ENCODE measurements at places on chromosomes 3 and 15.

DNA sequence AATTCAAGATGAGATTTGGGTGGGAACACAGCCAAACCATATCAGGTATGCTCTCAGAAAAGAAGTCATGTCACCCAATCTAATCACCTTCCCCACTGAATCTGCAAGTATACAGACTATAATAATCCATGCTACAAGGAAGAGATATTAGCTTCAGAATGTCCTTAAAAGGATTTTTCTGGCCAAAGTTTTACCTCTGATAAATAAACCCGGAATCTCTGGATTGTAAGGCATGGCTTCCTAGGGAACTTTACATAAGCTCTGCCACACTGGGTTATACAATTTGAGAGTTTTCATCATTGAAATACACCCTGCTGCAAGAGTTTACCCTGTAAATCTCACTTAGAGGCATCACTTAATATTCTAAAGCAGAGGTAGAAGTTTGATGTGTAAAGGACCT lies 330.5 kb upstream of the KCNMB2 start:
- no peak for DNase-seq

DNA sequence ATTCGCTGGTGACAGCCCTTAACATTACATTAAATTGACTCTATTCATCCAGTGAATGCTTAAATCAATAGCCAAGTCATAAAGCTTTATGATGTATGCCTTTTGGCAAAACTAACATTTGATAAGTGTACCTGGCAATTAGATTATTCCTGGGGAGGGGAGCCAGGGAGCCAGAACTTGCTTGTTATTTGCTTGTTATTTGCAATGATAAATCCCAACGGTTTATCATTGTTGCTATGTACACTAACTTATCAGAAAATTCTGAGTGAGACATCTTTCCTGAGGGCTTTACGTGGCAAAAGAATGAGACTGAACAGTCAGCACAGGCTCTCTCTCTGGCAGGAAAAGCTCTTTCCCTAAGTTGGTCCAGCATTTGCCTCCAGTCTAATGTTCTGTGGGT lies 35.8 kb upstream of the FBN1 start:
- no peak for DNase-seq

GRCh38 chr3:77887611-77888010 lies 847.7 kb downstream of the ROBO2 start:
- no peak for DNase-seq

DNA sequence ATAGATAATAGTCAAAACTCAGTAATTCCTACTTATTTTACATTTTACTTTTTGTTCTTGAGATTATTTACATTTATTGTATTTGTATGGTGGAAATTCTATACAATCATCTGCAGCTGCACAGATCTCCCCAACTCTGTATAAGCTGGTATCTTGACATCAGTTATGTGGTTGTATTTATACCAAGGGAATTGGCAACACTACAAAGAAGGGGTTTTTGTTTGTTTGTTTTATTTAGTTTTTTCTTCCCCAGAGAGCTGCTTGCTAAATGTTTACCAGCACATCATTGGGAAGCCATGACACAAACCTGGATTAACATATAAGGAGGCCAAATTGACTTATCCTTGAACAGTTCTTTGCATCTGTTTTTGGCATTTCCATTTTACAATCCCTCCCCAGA lies 389.2 kb upstream of the KCNMB2 start:
- no peak for DNase-seq

GRCh38 chr3:66565301-66565700 lies 64.5 kb upstream of the LRIG1 start:
- DNase-seq, result no peak

DNA sequence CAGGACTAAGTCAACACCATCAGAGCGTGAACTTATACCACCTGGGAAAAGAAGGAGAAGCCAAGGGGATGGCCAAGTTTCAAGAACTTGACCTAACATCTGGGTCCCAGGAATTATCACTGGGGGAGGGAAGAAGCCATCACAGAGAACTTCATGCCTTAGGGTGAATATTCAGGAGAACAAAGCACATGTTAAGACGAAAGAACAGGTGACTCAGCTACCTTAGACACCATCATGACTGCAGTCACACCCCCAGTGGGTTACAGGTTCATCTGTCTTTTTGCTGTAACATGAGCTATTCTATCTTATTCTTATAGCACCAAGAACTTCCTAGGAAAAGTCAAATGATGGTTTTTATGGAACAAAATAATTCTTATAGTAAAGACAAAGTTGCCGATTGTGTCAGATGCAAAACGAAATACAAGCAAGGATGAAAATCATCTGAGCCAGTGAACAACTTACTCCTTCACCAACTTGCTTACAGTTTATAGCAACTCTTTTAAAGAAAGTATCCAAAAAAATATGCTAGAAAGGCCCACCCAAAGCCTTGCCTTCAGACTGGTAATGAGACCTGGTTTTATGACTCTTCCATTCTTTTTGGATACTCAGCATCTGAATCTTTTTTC lies 72.0 kb downstream of the TPRA1 start:
- no peak for DNase-seq

GRCh38 chr3:77693147-77693546 lies 653.2 kb downstream of the ROBO2 start:
- no peak for DNase-seq

DNA sequence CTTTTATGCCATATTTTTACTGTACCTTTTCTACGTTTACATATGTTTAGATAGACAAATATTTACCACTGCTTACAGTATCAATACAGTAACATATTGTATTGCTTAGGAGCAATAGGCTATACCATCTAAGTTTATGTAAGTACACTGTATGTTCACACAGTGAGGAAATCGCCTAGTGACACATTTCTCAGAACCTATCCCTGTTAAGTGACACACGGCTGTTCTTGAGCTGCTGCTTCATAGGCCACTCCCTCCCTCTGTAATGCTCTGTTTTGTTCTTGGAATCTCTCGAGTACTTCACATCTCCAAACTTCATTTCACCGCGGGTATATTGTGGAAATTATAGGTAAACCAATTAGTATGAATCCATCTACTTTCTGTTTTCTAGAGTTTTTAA lies 13.4 kb upstream of the SELENOT start:
- no peak for DNase-seq

DNA sequence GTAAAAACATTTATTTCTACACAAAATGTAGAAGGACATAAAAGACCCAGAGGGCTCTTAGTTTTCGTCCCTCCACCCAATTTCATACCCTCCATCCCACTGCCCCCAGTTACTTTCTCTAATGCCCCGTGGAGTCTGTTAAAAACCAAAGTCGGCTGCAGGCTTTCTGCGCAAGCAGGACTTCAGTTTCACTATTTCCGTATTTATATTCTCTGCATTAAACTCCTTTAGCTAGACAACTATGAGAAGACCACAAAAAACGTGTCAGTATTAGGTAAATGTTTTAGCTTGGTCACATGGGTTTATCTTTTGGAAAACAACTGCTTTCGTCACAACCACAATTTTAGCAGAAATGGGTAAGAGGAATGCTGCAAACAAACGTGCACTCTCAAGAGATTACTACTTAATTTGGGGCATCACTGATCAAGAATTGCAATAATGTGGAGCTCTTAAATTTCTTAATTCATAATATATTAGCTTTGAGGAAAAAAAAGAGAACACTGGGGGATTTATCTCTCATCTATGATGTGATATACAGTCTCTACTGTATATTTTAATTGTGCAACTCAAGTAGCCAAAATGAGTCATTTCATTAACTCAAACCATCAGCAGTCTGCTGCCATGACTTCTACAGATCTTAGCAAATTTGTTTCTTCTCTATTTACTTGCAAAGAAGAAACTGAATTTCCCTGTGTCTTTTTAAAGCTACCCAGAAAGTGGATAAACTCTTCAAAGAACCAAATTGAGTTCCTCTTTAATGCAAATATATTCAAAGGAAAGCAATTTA lies 740 bp upstream of the NSMCE3 start:
- DNase-seq, result no peak

DNA sequence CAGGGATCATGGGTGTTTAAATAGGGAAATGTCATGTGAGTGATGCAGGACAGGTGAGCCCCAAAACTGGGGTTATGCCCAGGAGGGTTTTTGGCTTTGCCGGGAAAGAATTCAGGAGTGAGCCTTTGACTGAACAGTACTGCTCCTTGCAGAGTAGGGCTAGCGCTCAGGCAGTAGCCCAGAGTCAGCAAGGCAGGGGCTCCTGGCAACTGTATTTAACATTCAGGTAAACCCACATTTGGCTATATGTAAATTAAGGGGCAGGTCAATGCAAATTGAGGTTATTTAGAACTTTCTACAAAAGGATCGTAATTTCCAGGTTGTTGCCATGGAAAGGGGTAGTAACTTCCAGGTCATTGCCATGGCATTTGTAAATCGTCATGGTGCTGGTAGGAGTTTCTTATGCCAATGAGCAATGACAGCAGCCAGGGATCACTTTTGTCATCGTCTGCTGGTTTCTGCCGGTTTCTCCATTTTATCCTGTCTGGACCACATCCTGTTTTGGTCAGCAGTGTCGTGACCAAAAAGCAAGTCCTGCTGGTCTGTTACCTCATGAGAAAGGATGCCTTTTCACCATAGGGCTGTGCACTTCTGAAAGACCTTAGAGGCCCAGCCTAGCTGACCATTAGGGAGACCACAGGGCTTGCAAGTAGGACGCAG lies 24.3 kb downstream of the MTHFS start:
- no peak for DNase-seq

DNA sequence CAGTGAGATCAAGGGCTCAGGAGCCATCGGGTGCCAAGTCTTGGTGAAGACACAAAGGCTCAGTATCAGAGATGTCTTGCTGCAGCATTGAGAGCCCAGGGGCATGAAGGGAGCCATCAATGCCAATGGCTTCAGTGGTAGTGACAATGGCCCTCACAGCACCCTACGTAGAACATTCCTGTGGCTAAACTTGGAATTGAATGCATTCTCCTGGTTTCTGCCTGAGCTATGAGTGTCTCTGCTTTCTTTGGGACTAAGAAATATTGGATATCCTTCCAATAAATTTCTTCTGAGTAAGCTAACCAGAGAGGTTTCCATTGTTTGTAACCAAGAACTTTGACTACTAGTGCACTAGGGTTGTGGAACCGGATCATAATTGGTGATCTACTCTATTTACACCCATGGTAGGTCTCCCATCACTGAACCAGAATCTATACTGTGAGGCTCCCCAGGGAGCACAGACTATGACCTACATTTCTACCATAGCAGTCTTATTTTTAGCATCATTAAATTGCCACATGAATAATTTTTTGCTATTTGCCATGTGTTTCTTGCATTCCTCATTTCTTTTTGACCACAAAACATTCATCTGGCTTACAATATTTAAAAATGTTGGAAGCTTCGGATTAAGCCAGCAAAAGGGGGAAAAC lies 31.6 kb upstream of the PDZRN3 start:
- no peak for DNase-seq

GRCh38 chr3:184229394-184230080 lies at the start of gene VWA5B2:
Gene VWA5B2, plus strand, starts transcription at chr3:184229585. Its CDS starts 944 bp downstream, at chr3:184230529.
- no peak for DNase-seq

DNA sequence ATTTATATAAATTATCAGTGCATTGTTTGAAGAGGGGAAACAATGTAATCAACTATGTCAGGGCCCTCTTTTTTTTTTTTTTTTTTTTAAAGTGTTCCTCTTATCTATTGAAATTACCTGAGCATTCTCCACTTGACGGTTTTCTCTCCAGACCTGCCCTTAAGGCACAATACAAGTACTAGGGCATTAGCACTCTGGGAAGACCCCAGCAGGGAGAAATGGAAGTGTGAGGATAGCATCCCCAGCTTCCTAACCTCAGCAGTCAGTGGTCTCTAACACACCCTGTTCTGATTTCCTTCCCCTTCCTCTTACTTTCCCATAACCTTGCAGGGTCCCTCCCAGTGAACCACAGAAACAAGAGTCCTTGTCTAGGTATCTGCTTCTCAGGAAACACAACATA lies 458.3 kb upstream of the ARL6 start:
- DNase-seq, result no peak

DNA sequence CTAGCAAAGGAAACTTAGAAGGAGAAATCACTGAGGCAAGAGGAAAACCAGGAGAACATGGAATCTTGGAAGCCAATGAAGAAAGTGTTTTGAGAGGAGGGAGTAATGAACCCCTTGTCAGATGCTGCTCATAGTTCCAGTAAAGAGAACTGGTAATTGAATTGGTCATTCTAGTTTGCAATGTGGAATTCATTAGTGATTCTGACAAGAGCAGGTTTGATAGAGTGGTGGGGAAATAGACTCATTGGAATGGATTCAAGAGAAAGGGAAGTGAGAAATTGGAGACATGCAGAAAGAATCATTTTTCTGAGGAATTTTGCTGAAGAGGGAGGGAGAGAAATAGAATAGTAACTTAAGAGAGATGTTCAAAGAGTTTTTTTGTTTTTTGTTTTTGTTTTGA lies 21.0 kb downstream of the GLCE start:
- DNase-seq, result no peak

GRCh38 chr3:77420336-77420735 lies 380.4 kb downstream of the ROBO2 start:
- no peak for DNase-seq

GRCh38 chr3:133733226-133733625 lies 13.0 kb upstream of the TF start:
- DNase-seq, result no peak

- no peak for DNase-seq
Observed at GRCh38 chr3:28935146-28935545, 345.7 kb upstream of the RBMS3 start.

GRCh38 chr3:69540706-69541581 lies 155.1 kb upstream of the FRMD4B start:
- no peak for DNase-seq

DNA sequence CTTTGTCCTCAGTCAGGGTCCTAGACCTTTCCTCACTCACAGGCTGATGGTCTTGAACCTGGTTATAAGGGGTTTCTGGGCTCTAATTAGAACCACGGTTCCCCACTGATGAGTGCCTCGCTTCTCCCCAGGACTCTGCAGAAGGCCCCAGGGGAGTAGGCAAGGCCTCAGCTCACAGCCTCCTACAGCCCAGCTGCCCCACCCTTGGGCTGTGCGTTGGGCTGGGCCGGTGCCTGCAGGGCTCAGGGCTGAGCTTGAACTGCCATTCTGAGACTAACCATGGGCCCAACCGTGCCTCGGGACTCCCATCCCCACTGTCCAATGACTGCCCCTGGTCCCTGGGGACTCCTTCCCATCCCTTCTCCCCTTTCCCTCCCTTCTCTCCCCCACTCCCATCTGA lies 25.6 kb downstream of the CLEC3B start:
- DNase-seq, result no peak

DNA sequence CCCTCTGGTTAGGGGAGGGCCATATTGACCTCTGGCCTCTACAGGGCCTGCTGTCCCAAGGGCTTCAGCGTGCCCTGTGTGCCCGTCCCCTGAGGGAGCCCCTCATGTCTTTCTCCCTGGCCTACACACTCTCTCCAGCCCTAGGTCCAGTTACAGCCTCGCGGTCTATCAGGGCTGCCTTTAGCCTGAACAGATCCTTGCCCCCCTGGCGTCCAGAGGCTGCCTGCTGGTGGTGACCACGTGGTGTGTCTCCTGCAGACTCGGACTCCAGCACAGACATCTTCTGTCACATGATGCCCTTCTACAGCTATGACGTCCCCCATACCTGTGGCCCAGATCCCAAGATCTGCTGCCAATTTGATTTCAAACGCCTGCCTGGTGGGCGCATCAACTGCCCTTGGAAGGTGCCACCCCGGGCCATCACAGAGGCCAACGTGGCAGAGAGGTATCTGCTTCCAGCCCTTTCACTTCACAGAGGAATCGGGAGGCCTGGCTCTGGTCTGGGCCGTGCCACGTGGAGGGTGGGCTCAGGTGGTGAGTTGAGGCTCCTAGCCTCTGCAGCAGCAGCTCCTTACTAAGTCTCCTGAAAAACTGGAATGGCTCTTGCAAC lies 4.1 kb downstream of the MAN2A2 start:
- DNase-seq, result no peak

GRCh38 chr15:25691544-25692430 lies 171.3 kb downstream of the ATP10A start:
- DNase-seq, result no peak

All from skeletal muscle cell (primary cell).